ENCODE measurements at places on chromosomes 6 and 20.

- DNase-seq, result peak; percentile 85
Observed at GRCh38 chr20:4112481-4113421, 97.4 kb upstream of the RNF24 start.

GRCh38 chr6:168626046-168626602 is 185.1 kb downstream of the SMOC2 start:
- DNase-seq, result no peak

GRCh38 chr6:139146317-139146726 is 11.4 kb downstream of the HECA start:
- no peak for DNase-seq

- no peak for DNase-seq
Observed at GRCh38 chr6:154569156-154569862, 58.8 kb upstream of the CNKSR3 start.

- DNase-seq, result no peak
Observed at GRCh38 chr6:25801436-25801835, 30.4 kb downstream of the SLC17A1 start.

DNA sequence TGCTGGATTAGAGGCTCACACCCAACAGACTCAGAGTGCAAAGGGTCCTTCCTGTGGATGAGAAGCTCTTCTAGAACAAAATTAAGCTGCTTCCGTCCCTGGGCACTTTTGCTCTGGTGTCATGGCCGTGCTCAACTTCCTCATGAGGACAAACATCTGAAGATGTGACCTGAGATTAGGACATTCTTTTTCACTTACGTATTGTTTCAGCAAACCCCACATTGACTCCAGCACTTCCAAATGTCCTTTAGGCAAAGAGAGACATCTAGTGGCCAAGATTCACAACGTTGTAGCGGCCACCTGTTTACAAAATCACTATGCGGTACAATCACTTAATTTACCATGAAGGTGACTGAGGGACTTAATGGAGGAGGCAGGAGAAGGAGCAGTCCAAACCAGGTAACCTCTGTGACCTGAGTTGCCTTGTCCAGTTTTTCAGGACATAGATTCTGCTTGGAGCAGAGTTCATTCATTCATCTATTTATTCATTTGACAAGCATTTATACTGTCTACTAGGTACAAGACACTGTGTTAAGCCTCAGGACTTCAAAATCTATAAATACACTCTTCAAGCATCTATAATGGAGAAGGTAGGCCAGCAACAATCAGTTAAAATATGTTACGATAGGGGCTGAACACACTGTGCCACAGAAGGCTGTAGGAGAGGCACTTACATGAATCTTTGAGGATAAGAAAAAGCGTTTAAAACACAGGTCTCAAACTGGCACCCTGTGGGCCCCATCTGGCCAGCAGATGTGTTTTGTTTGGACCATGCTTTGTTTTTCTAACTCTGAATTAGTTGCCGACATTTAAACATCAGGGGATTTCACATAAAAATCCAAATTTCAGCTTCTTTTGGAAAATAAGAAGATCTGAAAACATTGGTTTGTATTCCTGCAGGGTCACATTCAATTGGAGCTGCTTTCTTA is 5.6 kb upstream of the ADGRF1 start:
- DNase-seq, result peak; percentile 97

- no peak for DNase-seq
Observed at GRCh38 chr20:31652917-31653396, 15.2 kb downstream of the COX4I2 start.

DNA sequence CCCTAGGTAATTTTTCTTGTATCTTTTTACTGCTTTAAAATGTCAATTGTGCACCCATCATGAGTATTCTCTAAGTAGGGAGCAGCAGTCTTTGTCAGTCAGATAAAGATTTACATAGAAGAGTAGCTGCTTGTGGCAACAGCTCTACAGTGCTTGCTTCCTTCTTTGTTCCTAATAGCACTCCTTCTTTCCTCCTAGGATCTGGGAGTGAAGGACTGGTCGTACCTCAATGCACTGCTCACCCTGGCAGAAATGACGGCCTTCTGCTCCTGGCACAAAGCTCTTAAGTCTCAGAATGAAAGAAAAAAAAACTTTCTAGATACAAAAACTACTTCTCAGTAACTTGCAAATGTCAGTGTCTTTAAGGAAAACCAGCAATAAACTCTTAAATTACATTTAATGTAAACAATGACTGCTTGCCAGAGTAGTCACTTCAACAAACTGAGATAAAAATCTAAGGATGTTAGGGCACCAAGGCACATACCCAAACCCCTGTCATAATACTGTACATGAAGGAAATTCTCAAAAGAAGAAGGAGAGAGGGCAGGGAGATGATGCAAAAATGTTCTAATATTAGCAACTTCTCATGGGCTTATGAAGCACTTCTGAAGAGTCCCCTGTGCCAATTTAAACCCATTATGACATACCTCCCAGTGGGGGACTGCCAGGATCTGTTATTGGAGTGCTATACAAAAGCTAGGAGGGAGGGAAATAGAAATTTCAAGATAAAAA is 34.0 kb downstream of the NCOA6 start:
- DNase-seq, result no peak

GRCh38 chr20:47708140-47708807 is 77.0 kb downstream of the SULF2 start:
- no peak for DNase-seq

DNA sequence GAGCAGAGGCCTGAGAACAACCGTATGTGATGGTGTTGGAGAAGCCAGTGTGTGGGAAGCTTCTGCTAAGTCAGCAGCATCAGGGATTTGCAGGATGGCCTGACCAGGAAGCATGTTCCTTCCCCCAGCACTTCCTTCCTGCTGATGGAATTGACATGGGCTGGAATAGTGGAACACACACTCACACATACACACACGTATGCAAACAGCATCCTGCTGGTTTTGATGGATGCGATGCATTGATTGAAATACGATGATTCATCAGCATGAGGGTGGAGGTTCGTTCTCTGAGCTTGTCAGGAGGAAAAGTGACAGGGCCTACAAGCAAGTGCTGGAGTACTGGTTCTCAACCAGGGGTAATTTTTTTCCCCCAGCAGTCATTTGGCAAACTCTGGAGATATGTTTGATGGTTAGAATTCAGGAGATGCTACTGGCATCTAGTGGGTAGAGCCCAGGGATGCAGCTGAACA is 229.1 kb downstream of the NFATC2 start:
- DNase-seq, result no peak

DNA sequence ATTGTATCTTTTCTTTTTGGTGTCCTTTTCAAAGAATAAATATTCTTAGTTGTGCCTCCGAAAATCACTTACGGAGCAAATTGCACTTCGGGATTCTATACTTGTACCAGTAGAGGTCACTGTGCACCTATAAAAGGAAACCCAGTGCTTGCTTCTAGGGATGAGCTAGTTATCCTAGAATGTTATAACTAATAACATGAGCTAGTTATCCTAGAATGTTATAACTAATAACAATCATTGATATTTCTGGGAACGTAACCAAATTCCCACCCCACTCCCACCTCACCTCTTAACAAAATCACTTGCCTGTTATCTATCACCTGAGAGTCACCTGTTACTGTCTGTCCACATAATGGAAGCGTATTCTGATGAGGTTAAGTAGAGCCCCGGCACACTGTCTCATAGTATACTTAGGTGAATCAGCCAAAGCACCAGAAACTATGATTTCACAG is 126.9 kb upstream of the TIAM2 start:
- DNase-seq, result peak; percentile 65

DNA sequence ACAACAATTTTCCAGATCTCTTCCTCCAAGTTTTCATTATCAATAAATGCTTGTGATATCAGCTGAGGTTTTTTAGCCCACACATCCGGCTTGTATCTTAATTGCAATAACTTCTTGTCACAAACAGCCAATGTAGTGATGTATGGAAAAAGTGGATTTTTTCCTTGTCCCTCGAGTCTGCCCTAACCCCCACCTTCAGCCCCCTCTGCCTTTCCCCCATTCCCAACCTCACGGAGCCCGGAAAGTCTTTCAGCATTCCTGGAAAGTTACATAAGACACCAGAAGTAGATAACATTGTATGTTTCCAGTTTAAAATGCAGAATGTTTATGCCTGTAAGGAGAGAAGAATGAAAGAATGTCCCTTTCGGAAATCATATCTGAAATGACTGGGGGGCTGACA is 179.2 kb upstream of the PHACTR1 start:
- no peak for DNase-seq

- DNase-seq, result no peak
Observed at GRCh38 chr6:153485072-153485471, 354.0 kb upstream of the RGS17 start.

DNA sequence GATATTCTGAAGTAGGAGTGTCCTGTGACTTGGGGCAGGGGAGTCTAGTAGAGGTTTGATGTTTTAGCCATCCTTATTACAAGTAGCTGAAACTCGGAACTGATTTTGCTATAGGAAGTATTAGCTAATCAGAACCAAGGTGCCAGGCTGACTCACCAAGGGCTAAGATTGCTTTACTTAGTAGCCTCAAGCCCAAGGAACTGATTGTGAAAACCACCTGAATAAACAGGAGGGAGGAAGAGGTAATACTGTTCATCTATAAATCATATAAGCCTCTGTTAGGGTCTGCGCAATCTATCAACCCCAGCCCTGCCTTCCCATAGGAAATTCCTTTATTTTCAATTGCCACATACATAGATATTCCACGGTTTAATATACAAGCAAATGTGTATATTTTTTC is 54.4 kb downstream of the GNAS start:
- DNase-seq, result peak; percentile 34
